ENCODE measurements at places on chromosomes 2 and 18.

DNA sequence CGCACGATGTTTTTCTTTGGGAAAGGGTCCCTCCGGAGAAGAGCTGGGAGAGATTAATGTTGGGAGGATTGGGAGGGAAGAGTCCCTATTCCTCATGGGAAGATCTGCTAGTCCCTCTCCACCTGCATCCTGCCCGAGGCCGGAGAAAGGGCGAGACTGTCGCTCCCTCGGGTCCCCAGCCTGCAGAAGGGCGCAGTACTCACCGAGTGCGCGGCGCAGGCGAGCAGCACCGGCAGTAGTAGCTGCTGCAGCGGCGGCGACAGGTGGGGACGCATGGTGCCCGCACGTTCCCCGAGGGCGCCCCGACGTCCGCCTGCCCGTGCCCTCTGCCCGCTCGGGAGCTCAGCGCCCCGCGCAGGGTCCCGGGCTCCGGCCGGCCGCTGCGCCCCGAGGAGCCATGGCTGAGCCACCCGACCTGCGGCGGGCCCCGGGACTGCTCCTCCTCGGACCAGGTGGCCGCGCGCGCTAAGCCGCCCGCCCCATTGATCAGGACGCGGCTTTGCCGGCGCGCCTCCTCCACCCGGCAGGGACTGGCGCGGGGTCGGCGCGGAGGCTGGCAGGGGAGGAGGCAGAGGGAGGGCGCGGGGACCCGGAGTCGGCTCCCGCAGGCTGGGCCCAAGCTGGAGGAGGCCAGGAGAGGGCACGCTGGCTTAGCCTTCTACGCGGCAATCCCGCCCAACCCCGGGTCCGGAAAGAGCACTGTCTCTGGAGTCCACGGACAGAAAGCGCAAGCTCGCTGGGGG lies at the start of gene SCTR:
Gene SCTR, minus strand, starts transcription at position 532 of the 743 bp plus-strand sequence. Its CDS starts 257 bp downstream, at position 275.
- DNase-seq: peak; percentile 69

GRCh38 chr2:202079310-202079709 lies 6.3 kb downstream of the KIAA2012 start:
- no peak for DNase-seq

GRCh38 chr2:207528980-207529329 lies 807 bp upstream of the CREB1 start:
- no peak for DNase-seq

DNA sequence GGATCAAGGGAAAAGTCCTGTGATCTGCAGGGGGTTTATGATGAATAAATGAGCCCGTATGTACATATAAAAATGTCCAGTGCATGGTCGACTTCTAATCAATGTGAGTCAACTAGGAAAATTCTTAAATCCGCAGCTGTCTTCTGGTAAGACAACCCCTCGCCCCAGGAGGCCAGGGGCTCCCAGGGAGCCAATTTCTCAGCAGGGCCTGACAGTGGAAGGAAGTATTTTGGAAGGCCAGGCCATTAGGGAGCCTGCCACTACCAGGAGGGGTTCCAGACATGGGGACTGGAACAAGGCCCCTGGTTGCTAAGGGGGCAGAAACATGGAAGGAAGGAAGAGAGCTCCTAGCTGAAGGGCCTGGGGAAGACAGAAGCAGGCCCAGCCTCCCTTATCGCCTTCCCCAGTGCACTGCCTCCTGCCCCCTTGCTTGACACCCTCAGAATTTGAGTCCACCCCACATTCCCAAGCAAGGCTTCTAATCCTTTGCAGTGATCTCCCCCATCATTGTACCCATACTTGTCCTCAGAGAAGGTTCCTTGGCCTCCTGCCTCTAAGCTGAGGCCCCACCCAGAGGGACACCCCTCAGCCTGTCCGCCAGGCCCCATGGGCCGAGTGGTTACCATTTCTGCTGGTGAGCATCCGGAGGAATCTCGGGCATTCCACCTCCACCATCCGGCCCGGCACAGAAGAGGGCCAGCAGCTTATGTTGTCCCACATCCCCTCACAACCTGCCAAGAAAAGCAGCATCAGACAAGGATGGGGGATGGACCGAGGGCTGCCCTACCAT lies 45.9 kb downstream of the SCTR start:
- peak; percentile 48 for DNase-seq

- no peak for DNase-seq
Measured at GRCh38 chr2:179165356-179166000, 99.2 kb downstream of the SESTD1 start.

GRCh38 chr2:71669628-71670429 lies 216.5 kb downstream of the DYSF start:
- DNase-seq: peak; percentile 24

- DNase-seq: no peak
Measured at GRCh38 chr2:40161986-40162385, 289.9 kb downstream of the SLC8A1 start.

DNA sequence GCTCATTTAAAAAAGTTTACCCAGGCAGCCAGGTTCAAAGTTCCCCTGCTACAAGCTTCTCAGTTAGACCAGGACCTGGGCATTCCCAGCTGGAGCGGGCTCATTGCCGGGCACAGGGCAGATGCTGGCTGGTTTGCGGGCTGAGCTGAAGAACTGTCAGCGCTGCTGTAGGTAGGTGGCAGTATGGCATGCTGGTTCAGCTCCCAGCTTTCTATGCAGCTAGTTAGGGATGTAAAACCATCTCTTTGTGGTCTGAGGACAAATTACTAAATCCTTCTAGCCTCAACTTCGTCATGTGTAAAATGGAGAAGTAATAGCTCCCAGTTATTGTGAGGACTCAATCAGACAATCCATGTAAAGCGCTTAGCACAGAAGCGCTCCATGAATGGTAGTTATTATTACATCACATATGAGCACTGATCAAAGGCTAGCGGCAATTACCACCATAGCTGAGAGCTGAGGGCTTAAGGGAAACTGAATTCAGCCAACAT lies 2.4 kb upstream of the LDLRAD4 start:
- DNase-seq: peak; percentile 82
